Fibroblast of upper back skin (primary cell): ENCODE measurements at places on chromosomes 3 and 15.

DNA sequence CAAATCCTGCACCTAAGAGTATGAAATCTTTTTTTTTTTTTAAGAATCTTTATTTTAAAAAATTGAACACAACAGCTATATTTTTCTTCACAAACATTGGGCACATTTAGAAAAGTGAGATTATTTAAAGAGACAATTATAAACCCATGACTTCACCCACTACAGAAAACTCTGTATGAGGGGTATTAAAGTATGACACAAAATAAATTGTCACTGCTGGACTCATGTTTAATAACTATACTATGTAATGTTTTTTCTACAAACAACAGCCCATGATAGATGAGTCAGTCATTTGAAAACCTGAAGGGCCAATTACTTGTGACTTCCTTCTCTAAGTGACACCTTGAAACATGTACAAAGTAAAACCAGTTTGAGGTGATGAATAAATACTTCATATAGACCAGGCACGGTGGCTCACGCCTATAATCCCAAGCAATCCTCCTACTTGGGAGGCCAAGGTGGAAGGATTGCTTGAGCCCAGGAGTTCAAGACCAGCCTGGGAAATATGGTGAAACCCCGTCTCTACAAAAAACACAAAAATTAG, 36.0 kb downstream of the AQR start:
- DNase-seq, result no peak

GRCh38 chr15:58444658-58445332, 13.0 kb downstream of the LIPC start:
- peak; percentile 35 for DNase-seq

- no peak for DNase-seq
Observed at GRCh38 chr15:45133561-45133920, 3.7 kb downstream of the DUOX1 start.

- no peak for DNase-seq
Observed at GRCh38 chr3:117170094-117170493, 460.5 kb downstream of the TUSC7 start.

DNA sequence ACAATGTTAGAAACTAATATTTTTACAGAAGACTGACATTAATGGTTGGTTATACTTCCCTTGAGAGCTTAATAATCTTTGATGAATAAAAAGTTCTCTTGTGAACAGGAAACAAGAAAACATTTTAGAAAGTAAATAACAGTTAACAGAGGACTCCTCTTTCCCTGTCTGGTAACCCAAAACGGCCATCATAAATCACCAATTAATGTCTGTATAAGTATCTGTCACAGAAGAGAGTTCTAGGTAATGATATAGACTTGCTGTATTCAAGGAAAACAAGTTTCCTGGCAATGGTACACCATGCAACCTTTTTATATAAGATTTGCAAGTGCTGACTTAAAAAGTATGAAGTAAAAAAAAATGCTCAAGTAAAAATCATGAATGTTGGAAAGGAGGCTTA, 426.7 kb downstream of the SOX2 start:
- no peak for DNase-seq

DNA sequence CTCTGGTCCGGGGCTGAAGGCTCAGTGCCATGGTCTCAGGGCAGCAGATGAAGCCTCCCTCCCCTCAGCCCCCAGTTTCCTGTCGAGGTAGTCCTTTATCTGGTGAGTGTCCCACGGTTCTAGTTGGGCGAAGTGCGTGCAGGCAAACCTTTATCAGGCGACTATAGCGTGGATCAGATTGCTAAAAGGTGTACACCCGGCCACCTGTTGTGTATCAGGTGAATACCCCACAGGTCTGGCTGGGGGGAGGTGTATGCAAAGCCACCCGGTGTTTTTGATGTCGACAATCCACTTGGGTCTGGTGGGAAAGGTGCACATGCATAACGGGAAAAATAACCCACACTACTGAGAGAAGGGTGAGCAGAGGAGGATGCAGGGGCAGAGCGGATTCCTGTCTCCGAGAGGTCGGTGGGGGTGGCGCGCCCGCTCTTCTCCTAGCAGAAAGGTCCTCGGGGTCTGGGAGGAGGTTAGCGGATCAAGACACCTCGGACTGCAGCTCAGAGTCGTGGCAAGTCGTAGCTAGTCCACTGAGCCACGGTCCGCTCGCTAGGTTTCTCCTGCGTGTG, 507 bp downstream of the SLC12A6 start:
- no peak for DNase-seq

- peak; percentile 52 for DNase-seq
Observed at GRCh38 chr15:37981775-37982174, 47.3 kb downstream of the TMCO5A start.

DNA sequence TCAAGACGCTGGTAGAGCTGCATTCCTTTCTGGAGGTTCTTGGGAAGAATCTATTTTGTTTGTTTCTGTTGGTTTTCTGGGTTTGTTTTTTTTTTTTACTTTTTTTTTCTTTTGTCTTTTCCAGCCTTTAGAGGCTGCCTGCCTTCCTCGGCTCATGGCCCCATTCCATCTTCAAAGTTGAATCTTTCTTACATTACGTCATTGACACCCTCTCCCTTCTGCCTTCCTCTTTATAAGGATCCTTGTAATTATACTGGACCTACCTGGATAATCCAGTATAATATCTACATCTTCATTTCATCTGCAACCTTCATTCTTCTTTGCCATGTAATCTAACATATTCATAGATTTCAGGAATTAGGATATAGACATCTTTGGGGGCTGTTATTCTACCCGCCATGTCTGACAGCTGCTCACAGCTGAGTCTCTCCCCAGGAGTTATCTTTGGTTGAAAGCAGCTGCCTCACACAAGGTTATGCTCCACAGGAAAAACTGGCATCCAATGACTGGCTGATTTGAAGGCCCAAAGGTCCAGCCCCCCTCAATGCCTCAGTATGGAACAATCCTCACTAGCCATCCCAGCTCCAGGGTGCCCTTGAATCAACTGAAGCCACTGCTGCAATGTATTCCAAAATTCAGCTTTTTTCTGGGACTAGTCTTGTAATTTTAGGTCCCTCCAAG, 38.4 kb upstream of the THBS1 start:
- DNase-seq, result no peak

- DNase-seq, result no peak
Observed at GRCh38 chr3:188860147-188860546, 311.6 kb upstream of the TPRG1 start.

DNA sequence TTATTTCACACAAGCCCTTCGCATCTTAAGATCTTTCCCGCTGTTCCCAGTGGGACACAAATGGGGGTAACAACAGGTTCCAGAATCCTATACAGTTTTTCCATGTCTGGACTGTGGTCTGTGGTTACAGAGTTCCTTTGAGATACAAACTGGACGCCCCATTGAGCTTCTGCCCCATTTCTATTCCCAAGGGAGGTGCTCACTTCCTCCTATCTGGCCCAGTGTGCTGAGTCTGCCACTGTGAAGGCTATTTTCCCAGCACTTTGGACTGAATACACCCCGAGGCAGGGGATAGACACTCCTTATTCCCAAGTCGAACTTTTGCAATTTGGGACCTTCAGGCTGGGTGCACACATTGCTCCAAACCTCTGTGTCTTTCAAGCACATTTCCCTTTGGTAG, 44.0 kb downstream of the MESD start:
- no peak for DNase-seq

DNA sequence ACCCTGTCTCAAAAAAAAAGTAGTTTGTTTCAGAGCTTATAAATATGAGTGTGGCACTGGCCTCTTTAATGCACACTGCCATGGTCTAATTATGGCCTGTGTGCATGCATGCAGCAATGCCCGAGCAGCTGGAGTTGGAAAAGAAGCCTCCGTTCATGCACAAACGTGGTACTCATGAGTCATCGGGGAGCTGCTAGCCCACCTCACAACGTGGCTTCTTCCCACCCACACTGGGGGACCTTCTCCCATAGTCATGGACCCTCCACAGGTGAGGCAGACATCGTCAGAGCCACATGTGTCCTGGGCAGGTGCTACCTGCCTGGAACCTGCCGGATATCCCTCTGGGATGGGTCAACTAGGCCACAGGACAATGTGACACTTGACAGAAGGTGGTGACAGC, 66.7 kb downstream of the ATP10A start:
- DNase-seq, result no peak

DNA sequence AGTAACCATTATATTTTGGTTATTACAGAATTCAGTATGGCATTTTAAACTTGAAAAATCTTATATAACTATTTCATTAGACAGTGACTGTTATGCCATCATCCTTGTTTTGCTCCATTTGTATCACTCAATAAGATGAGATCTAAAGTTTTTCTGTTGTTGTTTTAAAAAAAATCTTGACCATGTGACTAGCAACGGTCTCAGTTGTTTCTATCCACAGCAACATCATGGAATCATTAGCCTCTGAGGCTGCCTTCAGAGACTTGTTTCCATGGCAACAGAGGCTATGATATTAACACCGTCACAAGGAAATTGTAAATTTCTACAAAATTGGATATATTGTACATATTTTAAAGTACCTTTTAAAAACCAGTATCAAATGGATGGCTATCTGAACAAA, 129.8 kb downstream of the DLG1 start:
- DNase-seq, result peak; percentile 52

- DNase-seq, result no peak
Observed at GRCh38 chr15:85693277-85693676, 101.4 kb downstream of the KLHL25 start.

- no peak for DNase-seq
Observed at GRCh38 chr15:73984208-73984979, 7.7 kb downstream of the STOML1 start.

DNA sequence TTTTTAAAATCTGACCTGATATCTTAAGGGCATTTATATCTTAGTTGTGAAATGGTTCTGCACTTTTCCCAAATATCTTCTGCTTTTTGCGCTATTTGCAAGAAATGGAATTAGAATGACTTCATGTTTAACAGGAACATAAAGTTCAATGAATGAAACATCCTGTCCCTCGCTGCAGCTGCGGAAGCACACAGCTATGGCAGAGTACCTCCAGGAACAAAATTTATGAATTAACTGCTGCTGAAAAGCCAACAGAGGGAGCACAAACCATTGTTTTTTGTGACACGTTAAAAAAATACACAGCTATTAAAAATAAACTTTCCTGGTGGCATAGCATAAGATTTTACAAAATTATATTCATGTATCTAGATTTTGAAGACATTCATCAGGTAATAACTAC, 404.4 kb upstream of the MDFIC2 start:
- DNase-seq, result peak; percentile 59

DNA sequence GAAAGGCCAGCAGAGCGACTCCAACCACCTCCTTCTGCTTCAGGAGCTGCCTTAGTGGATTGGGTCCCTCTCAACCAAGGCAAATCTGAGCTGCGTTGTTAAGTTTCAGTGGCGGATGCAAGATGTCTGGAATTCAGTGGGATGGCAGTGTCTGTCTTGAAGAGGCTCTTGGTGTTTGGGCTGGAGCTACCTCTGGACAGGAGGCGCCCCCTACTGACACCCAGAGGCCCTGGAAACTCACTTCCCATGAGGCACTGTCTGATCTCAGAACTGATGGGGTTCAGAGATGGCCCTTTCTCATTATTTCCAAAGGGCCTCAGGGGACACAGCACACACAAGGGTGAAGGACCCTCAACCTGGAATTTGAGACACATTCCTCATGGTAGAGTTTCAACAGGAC, 6.0 kb upstream of the SLC28A1 start:
- DNase-seq, result peak; percentile 31

GRCh38 chr15:49190586-49190985, 20.5 kb downstream of the GALK2 start:
- no peak for DNase-seq

- DNase-seq, result no peak
Observed at GRCh38 chr3:57583544-57583943, 13.6 kb downstream of the ARF4 start.

DNA sequence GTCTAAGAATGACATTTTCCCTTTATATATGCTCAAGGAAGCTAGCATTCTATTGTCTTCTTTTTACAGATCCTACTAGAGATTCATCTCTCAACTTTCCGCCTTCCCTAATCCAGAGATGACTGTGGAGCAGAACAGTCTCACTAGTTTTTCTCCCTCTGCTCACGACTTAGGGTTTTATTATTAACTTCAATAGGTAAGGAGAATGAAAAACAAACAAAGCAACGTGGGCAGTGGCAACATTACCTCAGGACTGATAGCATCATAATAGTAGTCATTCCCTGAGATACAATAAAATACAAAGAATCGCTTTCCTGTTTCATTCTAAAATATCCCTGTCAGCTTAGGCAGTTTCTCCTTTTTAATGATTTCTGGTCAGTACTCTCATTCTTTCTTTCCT, 154.3 kb upstream of the PLAAT1 start:
- no peak for DNase-seq

- DNase-seq, result peak; percentile 12
Observed at GRCh38 chr3:59250600-59250999, 200.8 kb upstream of the CFAP20DC start.

- no peak for DNase-seq
Observed at GRCh38 chr15:23823508-23823907, 136.4 kb upstream of the NDN start.

GRCh38 chr3:52679811-52680210, 5.9 kb downstream of the PBRM1 start:
- DNase-seq, result no peak

DNA sequence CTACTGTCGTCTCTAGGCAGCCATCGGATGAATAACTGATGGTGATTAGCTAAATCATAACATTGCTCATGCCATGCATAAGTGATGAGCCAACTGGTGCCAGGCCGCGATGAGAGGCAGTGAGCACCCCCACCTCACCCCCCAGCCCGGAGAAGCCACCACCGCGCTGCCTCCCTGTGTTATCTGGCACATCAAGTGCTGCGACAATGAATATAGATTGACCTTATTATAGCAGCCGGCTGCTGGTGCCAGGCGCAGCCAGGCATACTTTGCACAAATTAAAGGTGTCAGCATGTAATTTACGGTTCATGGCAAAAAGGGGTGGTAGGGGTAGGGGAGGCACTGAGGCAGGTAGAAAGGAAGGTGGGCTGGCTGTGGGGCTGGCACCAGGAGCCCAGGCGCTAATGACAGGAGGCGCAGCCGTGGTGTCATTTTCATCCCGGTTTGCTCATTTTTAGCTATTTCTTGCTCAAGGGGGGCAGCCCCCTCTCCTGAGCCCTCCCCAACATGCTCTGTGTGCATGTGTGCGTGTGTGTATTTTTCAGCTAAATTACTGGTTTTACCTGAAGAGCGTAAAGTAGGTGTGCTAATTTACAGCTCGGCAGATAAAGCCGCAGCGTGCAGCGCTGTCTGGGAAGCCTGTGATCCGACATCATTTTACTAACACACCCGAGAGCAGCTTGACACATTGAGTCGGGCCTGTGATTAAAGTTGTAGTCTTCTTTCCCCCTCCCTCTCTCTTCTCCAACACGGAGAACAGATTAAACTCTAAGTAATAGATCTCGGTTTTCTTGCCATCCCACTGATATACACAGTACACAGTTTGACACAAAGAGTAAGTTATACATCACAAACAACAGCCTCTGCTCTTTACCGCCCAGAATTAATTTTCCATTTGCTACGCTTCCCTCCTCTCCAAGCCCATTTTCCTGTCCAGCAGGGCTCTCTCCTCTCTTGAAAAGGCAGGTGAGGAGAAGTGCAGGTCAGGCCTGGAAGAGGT, 212.3 kb downstream of the RPLP1 start:
- no peak for DNase-seq

DNA sequence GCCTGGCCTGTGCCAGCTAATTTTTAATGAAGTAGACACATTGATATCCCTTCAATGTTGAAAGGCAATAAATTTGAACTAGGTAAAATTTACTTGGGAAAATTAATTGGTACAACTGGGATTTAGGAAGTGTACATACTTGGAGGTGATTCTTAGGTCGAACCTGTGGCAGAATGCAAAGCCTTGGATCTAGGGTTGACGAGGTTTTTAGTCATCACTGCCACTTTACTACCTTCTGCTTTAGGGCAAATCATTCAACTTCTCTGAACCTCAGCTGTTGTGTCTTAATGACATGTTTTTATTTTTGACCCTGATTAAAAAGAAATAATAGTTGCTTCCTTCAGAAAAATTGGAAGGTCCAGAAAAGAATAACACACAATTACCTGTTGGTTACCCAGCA, 2.5 kb downstream of the APPL1 start:
- DNase-seq, result no peak
